SW 1271 (cell line): ENCODE measurements at places on chromosomes 13 and 19.
A peak's percentile ranks its signal among the peaks of the same experiment; 100 is the strongest.

GRCh38 chr13:41064493-41064892 lies 3.2 kb downstream of the WBP4 start:
- peak; percentile 45 for DNase-seq

- peak; percentile 45 for DNase-seq
These were observed 170.0 kb downstream of the NUFIP1 start for GRCh38 chr13:44819245-44819644.

DNA sequence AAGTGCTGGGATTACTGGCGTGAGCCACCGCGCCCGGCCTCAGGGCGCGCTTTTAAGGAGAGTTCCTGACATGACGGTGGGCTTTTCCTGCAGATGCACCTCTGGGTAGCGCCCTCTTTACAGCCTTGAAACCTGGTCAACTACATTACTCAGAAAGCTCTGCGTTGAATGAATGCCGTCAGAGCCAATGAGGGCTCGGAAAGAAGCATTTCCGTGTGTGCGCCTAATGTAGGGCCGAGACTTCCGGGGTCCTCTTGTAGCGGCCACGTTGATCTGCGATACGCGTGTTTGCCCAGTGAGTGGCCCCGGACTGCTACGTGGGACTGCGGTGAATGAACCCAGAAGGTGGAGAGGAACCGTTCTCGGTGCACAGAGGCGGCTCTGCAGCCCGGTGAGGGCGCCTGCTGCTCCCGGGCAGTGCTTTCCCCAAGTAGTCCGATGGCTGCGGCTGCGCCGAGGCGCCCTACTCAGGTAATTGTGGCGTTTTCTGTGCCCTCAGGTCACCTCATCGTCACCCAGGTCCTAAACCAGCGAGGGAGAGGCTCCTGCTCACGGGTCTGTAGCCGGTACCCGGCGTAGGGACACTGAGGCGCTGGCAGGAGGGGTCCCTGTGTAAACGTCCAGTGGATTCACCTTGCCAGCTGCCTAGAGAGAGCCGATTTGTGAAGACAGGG lies 4.9 kb upstream of the ZNF552 start:
- peak; percentile 80 for DNase-seq

GRCh38 chr13:113065406-113066141 lies 40.0 kb upstream of the F7 start:
- no peak for DNase-seq

DNA sequence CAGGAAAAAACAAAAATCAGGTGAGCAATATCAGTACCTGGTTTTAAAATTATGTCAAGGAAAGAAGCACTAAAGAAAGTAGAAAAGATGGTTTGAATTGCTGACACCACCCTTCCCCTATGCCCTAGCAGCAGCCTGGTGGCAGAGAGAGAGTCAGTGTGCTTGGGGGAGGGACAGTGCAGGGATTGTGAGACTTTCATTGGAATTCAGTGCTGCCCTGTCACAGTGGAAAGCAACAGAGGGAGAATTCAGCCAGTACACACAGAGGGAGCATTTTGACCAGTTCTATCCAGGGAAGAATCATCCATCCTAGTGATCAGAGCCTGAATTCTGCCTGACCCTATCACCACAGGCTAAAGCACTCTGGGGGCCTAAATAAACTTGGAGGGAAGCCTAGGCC lies 222.4 kb upstream of the PCDH17 start:
- no peak for DNase-seq
